Activated CD4-positive, alpha-beta T cell treated with anti-CD3 and anti-CD28 coated beads, Interleukin-2, Interleukin-4, amounts not matched to agents 100 ng/mL and 50 ng/mL, durations not matched to agents 16 hours and 8 hours (primary cell): ENCODE measurements at places on chromosomes 7 and 10.

- no peak for DNase-seq
These were observed 73.5 kb downstream of the CDK6 start for GRCh38 chr7:92762851-92763250.

DNA sequence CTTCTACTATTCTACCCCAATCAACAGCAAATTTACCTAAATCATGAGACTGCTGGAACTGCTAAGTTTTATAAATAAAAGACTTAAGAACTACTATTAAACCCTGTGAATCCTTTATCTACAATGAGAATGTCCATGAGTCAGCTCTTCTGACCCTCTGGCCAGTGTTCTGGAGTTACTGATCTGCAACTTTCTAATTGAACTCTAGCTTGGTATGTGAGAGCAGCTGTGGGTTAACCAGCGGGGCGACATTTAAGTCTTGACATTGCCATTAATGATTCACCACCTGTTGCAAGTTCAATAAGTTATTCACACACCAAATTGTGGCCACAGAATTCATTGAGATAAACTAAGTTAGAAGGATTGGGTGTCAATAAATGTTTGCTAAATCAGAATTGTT is 359.8 kb downstream of the PCDH15 start:
- DNase-seq = no peak

GRCh38 chr7:130982160-130982638 is 248.2 kb upstream of the KLF14 start:
- peak; percentile 68 for DNase-seq

DNA sequence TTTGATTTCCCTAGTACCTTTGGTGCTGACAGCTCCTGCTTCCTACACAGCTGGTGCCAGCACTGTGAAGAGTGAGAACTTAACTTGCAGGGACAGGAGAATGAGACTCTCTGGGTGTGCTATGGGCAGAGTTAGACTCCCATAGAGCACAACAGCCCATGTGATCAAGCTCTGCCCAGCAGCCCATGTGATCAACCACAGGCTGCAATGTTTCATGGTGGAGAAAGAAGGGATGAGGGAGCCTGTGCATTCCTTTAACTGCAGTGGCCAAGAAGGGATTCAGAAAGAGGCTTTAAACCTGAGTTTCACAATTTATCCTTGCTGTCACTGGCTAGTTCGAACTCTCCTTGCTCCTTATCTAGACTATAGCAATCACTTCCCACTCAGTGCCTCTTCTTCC is 10.0 kb upstream of the MEST start:
- no peak for DNase-seq

- DNase-seq = no peak
These were observed 53.4 kb upstream of the CYP2C8 start for GRCh38 chr10:95122736-95123135.

- no peak for DNase-seq
These were observed 33.4 kb downstream of the ADAP1 start for GRCh38 chr7:921071-921461.

- DNase-seq = no peak
These were observed 13.3 kb upstream of the SYPL1 start for GRCh38 chr7:106125417-106125816.

DNA sequence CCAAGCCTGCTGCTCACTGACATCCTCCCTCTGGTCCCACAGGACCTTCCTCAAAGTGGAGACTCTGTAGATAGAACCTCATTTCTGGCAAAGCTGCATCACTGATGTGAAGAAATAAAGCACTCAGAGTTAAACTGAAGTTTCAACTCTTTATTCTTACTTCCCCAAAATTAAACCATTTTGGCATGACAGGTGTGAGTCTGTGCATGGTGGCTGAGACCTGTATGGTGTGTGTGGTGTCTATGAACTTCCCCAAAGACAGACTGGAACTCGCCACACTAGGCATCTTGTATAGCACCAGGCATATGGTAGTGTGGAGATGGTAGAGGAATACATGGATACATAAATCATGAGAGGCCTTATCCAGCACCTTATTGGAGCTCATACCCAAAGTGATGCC is 6.6 kb upstream of the WDFY4 start:
- DNase-seq = no peak

DNA sequence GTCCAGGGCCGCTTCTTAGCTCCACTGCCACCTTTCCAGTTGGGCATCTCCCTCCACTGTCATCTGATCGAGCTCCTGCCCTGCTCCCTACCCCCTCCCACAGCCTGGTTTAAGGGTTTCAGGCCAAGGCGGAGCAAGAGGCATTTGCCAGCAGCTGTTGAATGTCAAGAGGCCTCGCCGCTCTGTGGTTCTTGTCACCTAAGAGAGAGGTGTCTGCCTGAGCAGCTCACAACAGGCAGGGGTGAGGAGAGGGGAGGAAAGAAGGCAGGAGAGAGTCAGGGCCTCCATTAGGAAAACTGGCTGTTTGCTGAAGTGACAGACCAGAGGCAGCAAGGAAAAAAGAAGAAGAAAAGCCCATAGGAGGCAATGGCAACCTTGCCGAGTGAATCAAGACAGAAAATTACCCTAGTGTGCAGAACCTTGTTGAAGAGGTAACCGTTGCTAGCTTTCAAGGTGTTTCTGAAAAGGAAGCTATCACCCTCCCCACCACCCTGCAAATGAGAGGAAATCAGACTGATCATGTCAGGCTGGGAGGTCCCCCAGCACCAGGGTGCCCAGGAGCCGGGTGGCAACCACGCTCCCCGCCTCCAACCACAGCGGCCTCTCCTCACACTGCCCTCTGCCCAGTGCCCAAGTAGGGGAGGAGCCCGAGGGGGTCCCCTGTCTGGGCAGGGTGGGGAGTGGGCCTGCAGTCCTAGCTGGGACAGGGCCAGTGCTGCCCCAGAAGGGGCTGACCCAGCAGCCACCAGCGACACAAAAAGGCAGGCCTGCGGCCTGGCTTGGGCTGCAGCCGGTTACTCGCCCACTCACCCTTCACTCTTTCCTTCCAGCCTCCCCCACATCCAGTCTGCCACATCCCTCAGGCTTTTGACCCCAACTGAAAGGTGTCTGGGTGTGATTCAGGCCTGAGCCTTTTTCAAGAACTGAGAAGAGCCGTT is 7.1 kb downstream of the GATA3 start:
- DNase-seq = peak; percentile 62

- no peak for DNase-seq
These were observed 55.0 kb downstream of the PDIA4 start for GRCh38 chr7:148973256-148973655.

DNA sequence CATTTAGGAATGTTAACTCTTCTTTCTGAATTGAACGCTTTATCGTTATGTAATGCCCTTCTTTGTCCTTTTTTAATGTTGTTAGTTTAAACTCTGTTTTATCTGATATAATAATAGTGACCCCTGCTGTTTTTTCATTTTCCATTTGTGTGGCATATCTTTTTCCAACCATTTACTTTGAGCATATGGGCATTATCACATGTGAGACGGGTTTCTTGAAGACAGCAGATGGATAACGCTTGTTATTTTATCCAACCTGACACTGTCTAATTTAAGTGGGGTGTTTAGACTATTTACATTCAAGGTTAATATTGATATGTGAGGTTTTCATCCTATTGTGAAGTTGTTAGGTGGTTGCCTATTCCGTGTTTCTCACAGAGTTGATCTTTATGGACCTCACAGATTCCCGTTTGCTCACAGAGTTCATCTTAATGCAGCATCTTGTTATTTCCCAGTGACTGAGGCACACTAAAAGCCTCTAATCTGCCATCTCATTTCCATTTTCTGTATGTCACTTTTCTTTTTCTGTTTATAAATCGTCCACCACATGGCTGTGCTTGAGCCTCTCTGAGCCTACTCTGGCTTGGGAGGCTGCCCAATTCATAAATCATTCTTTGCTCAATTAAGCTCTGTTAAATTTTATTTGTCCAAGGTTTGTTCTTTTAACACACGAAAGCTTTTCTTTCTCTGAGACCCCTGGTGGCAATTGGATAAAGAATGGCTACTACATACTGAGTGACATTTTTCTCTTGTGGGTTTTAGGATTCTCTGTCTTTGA is 286.2 kb downstream of the HTR7 start:
- DNase-seq = no peak

GRCh38 chr7:120064565-120064964 is 208.4 kb upstream of the KCND2 start:
- DNase-seq = no peak
